ENCODE measurements at places on chromosomes 16 and 17.

DNA sequence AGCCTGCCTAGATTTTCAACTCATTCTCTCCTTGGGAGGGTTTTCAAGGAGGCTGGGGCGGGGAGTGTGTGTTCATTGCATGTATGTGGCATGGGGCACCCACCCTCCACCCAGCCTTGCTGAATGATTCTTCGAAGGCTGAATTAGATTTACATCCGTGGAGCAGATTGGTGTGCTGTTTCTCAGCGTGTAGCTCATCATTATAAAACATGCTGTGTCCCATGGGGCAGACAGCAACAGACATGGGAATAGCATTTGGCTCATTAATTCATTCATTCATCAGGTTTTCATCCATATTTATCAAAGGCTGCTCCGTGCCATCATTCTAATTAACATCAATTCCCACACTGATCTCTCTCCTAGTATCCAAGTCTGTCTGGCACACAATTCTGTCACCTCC lies 10.6 kb upstream of the CD300A start:
- DNase-seq: no peak

- DNase-seq: no peak
These were observed 383.0 kb downstream of the CPPED1 start for GRCh38 chr16:12420661-12421209.

DNA sequence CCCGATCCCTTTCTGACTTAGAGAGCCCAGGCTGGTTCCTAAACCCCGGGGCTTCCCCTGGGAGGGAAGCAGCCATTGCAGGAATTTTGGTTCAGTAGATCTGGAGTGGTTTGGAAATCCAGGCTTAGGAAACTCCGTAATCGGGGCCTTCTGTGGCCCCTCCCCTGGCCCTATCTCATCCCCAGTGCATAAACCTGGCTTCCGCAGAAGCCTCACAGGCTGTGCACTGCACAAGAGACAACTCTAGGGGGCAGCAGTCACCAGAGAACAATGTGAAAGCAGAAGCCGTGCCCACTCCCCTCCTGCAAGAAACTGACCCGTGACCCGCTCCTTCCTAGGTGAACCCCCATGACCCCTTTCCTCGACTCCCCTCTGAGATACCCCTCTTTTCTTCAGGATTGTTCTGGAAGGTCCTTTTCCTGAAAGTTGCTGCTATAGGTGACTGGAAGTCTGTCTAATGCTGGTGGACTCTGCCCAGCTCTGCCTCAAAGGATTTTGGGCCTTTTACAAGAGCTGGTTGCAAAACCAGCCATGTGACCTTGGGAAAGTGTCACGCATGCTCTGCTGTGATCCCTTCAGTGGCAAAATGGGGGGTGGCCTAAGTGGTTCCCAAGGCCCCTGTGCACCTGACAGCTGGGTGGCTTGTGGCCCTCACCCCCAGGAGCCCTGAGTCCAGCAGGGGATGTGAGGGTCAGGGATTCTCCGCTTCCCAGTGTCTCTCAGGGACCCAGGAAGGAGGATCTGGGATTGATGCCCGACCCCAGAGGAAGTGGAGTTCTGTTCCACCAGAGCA lies 14.4 kb downstream of the GUCY2D start:
- no peak for DNase-seq

DNA sequence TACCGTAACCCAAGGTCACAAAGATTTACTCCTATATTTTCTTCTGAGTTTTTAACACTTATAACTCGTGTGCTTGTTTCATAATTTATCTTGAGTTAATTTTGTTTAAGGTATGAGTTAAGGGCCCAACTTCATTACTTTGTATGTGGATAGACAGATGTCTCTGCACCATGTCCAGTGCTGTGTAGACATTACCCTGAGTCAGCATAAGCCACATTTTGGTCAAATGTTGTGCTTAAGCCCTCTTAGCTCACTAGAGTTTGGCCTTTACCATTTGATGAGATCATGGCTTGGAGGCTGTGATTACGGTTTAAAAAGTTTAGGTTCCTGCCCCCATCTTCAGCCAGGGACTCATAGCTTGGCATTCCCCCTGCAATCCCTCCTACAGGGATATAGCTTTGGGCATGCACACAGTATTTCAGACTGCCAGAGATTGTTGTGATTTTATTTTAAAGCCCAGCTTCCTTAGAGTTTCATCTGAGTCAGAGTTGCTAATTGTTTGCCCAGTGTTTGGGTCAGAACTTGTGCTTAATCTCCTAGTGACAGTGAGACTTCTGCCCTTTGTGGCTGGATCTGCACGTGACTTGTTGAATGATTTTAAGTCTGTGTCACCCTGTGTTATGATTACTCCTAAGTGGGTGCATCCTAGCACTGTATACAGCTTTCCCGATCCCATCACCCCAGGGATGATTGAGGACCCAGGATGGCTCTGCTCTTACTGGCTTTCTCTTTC lies 393.1 kb downstream of the CNTNAP4 start:
- no peak for DNase-seq

- DNase-seq: no peak
These were observed 8.6 kb upstream of the MRC2 start for GRCh38 chr17:62618647-62619416.

GRCh38 chr16:55264949-55265348 lies 59.1 kb upstream of the IRX6 start:
- DNase-seq: no peak

GRCh38 chr17:74757931-74758847 lies 9.8 kb downstream of the NHERF1 start:
- no peak for DNase-seq

GRCh38 chr17:45371414-45372324 lies 54.8 kb upstream of the MAP3K14 start:
- DNase-seq: no peak

- DNase-seq: no peak
These were observed 36.5 kb downstream of the FANCA start for GRCh38 chr16:89779909-89780305.

GRCh38 chr17:62761884-62762283 lies 46.2 kb downstream of the MARCHF10 start:
- DNase-seq: no peak

DNA sequence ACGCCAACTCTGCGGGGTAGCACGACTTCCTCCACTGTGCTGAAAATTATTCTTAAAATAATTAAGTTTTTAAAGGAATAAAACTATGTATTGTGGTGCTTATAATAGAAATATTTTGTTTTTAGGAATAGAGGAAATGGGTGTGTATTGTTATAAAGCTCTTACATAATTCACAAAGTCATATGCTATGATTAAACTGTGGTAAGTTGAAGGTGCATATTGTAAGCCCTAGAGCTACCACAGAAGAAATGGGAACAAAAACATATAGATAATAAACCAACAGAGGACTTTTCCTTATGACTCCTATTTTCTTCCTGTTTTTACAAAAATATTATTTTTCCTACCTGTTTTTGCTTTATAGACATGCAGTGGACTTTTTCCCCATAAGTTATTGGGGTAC lies 4.3 kb upstream of the SLFN11 start:
- no peak for DNase-seq

DNA sequence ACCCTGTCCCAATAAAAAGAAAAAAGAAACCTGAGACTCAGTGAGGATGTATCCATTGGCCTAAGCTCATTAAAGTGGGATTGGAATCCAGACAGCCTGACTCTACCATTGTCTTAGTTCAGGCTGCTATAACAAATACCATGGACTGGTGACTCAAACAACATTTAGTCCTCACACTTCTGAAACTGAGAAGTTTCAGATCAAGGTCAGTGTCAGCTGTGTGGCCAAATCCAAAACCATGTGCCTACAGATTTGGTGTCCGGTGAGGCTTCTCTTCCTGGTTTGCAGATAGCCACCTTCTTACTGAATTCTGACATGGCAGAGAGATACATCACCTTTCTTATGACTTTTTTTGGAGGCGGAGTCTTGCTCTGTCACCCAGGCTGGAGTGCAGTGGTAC lies 53.3 kb upstream of the KDM8 start:
- no peak for DNase-seq

- no peak for DNase-seq
These were observed 29.4 kb upstream of the BAHCC1 start for GRCh38 chr17:81365601-81366585.

DNA sequence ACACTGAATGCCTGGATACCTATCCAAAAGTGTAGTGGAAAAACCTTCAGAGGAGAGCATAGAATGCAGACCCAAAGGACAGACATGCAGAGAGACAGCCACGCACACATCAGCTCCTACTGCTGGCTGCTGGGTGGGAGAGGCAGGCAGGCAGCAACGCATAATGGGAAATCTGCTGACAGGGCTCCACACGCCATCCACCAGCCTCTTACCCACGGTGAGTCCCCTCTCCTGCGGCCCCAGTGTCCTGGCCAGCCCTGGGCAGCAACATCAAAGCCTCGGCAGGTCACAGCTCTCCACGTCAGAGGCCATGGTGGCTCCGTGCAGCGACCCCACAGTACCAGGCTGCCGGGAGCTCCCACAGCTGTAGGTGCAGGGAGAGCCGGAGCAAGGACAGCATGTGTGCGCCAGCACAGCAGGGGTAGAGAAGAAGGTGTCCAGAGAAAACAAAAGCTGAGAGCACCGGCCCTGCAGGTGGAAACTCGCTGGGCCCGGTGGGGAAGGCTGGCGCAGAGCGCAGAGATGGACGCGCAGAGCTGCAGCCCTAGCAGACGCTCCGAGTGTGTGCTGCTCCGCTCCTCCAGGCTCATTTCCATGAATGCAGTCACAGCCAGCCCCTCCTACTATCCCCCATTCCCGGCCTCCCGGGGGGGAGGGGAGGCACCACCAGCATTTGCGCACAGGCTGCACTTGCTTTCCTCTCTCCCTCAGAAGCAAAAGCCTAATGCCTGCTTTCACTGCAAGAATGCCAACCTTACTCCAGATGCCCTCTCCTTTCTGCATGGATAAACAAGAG lies 58.9 kb downstream of the CYTH1 start:
- no peak for DNase-seq

DNA sequence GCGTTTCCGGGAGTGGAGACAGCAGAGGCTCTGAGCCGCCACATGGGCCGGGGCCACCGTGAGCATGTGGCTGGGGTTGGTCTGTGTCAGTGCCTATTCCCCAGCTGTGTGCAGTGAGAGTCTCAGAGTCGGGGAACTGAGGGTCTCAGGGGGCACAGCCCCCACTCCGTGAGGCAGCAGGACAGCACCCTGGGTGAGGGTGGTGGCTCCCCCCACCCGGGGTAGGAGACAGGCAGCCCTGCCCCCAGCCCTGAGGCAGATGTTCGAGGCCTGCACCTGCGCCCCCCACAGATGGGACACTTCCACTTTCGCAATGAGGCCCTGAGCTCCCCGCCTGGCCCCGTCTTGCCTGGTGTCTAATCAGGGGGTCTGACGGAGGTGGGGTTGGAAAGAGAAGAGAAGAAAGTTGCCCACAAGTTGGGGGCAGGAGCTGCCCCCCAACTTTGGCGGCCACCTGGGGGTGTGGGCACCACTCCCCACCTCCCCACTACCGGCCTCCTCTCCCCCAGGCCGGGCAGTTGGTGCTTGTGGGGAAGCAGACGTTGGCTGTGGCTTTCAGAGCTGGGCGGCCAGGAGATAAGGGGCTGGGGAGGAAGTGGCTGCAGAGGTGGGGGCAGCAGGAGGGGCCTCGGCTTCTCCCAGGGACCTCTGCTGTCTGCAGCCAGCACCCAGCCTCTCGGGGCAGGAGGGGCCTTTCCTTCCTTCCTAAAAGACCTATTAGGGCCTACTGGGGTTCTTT lies 1.8 kb upstream of the CBFA2T3 start:
- no peak for DNase-seq

GRCh38 chr17:32807577-32807976 lies 69.3 kb downstream of the MYO1D start:
- DNase-seq: no peak

GRCh38 chr17:45370949-45371413 lies 54.2 kb upstream of the MAP3K14 start:
- DNase-seq: no peak

DNA sequence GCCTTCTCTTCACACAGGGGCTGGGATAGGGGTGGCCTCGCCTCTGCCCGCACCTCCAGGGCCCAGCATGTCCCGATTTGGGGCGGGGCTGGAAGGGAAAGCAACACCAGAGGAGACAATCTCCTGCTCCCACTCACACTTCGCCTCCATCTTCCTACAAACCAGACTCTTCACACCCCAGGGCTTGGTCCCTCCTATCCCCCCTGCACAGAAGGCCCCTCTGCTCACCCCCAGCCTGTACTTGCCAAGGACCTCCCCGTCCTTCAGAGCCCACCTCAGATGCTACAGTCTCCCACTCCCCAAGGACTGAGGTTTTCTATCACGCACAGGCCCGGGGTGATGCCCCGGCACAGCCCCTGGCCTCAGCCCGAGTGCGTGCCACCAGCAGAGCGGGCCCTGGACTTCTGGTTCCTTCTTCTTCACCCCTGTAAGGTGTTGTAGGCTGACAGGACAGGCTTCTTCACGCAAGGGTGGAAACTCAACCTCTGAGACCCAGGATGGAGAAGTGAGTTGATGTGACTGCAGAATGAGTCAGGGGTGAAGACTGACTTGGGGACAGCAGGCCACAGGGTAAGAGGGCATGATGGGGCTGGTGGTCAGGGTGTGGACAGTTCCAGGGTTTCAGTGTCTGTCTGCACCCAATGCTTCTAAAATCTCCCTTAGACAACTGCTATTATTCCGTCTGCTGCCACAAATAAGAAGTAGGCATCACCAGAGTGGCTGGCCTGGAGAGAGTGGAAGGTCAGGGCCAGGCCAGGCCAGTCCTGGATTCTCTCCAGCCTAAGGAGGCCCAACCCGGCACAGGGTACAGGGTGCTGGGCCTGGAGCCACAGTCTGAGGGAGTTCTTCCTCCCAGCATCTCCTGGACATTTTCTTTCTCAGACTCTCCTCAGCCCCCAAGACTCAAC lies 2.5 kb downstream of the ITGAE start:
- no peak for DNase-seq

DNA sequence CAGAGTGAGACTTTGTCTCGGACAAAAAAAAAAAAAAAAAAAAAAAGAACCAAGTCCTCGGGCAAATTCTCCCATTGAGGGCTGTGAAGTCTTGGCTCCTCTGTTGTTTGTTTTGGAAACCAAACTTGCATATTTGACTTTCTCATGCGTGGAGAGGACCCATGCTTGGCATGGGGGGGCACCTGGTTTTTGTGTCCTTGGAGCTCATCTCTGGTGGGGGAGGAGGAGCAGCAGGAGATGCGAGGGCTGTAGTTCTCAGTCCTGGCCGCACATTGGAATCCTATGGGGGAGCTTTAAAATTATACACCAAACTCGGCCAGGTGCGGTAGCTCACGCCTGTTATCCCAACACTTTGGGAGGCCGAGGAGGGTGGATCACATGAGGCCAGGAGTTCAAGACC lies 74.5 kb downstream of the ABCC6 start:
- DNase-seq: no peak

DNA sequence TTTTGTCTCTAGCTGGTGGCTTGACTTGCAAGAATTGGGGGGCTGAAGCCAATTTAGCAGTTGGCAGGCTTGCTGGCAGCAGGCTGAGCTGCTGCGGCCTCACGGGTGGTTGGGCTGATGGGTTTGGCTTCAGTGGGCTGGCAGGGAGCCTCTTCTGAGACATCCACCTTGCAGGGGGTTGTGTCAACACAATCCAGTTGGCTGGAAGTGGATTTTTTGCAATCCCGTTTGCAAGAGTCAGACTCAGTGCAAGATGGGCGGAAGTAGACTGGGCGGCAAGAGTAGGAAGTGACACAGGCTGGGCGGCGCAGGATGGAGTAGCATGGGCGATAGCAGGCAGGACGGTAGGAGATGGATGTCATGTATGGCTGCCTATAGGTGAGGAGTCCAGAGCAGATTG lies 1.5 kb downstream of the KRTAP16-1 start:
- DNase-seq: no peak

- no peak for DNase-seq
These were observed 15.4 kb upstream of the MRPL38 start for GRCh38 chr17:75920045-75920560.

All from stimulated activated CD8-positive, alpha-beta memory T cell treated with anti-CD3 and anti-CD28 coated beads, Interleukin-7, amount 100 ng/mL, for 24 hours (primary cell).